ENCODE measurements at places on chromosomes 5 and 9.

GRCh38 chr9:78515108-78515507, 218.2 kb downstream of the PSAT1 start:
- DNase-seq, result no peak

DNA sequence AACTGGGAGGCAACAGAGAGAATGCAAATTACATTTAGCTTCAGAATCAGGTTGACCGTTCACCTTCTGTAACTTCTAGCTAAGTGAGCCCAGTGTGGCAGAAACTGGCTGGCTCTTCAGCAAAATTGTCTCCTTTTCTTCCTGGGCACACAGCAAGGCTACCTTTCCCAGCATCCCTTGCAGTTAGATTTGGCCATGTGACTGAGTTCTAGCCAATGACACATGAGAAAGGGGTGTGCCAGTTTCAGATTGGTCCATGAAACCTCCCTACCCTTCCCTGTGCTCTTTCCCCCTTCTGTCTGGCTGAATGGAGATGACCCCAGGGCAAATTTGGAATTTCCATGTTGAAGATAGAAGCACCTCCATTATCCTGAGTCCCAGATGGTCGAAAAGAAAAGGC, 72.5 kb upstream of the SMIM23 start:
- DNase-seq, result no peak

- DNase-seq, result peak; percentile 17
These were observed 49.5 kb downstream of the TJP2 start for GRCh38 chr9:69223605-69224004.

DNA sequence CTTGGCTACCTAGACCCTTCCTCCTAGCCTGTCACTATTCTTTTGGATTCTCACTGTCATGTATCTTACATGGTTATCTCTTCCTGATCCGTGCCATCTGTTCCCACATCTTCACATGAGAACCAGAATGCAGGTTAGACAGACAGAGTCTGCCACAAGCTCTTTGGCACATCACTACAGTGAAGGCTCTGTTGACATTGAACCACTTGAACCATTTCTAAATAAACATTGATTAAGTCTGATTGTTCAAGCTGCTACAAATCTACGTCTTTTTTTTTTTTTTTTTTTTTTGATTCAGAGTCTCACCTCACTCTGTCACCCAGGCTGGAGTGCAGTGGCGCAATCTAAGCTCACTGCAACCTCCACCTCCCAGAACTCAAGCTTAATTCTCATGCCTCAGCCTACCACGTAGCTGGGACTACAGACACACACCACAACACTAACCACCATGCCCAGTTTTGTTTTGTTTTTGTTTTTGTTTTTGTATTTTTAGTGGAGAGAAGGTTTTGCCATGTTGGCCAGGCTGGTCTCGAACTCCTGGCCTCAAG, 85.1 kb upstream of the LRRTM2 start:
- DNase-seq, result no peak

GRCh38 chr9:6944896-6945295, 187.1 kb downstream of the KDM4C start:
- DNase-seq, result no peak

DNA sequence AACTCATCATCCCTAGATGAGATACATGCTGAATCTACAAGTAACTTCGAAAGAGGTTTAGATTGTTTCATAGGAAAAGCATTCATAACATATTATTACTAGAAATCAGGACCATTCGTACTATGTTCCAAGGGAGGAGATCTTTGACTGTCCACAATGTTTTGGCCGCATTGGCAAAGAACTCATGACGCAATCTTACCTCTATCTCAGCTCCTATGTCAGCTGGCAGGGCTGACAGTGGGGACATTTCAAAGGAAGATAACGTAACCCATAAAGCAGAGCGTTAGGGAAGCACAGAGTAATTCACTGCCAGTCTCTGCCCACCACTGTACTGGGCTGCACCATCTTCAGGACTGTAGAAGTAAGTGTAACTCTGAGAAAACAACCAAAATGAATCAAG, 69.7 kb downstream of the EFNA5 start:
- DNase-seq, result no peak

DNA sequence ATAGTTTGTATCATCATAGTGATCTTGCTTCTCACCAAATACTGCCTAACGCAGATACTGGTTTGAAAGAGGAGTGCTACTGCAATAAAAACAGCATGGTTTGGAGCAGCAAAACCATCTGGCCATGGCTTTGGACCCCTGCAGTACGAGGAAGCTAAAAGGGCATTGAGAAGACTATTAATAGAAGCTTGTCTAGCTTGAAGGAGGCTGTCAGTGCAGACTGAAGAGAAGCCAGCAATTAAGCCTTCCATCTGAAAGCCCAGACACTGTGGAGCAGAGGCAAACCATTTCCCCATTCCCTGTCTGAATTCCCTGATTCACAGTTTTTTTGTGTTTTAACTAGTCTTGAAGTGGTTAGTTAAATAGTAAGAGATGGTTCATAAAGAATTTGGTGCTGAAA, 281.6 kb downstream of the PTPRD start:
- no peak for DNase-seq

GRCh38 chr9:5004481-5004880, 19.4 kb downstream of the JAK2 start:
- DNase-seq, result peak; percentile 20

DNA sequence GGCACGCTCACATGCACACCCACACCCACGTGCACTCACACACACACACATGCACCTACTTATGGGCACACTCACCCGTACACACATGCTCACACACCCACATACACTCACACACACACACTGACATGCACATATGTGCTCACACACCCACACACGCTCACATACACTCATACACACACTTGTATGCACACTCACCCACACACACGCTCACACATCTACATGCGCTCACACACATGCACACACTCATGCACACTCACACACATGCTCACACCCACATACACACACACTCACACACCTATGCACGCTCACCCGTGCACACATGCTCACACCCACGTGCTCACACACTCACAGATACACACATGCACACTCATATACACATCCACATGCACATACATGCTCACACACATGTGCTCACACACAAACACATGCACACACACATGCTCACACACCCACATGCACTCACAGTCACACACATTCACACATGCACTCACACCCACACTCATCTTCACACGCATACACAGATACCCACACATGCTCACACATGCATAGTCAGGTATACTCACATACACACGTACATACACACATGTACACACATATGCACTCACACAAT, 138.3 kb downstream of the OLFM1 start:
- no peak for DNase-seq

DNA sequence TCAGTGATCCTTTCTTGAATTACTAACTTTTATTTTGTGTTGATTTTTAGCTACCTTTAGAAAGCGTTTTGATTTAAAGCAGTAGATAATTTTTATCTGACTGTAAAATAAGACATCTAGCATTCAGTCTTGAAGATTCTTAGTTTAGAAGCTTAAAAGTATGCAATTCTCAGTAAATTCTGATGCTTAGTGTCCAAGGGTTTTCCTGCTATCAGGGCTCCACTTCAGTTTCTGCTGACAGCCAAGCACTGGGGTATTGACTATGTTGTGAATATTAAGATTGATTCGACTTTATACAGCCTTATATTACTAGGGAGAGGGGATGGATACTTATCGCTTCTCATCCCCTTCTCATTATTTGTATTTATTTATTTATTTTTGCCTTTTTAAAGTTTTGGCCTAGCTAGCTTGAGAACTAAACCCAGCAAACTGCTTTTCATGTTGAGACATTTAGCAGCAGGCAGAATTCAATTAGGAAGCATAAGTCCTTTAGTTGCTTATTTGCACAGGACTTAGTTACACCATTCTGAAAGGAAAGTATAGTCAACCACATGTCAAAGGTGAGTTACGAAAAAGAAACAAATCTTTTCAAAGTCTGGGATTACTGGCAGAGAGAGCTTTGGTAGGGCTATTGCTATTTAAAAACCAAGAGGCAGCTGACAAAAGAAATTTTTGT, 2.9 kb downstream of the PBX3 start:
- no peak for DNase-seq

DNA sequence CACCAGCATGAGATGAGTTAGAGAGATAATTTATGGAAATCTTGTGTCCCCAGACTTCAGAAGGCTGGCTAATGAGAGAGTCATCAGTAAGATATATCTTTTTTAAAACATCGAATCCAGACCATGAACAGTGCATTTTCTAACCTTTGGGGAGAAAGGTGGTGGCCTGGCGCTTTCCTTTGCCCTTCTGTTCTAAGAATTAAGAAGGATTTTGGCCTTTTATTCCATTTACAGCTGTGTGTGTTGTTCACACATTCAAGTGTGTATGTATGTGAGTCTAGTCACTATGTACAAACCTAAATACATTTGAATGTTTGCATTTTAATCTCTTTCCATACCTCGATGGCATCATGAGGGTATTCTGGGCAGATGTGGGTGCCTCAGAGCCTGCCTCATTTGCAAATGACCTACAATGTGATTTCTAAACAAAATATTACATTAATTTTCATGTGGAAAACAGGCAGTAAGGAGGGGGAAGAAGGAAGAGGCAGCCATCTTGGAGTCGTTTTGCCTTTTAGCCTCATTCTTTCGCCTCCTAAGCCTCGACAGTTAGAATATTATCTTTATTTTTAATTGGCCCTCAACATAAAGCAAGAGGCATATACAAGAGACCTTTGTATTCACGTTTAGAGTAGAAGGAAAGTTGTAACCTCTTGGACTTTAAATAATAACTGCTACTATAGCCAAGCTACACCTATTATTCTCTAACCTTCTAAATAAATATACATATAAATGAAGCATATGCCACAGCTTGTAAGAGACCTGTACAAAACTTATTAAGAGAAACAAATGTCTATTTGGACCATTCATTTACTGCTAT, 125.3 kb upstream of the TMEM161B start:
- no peak for DNase-seq

DNA sequence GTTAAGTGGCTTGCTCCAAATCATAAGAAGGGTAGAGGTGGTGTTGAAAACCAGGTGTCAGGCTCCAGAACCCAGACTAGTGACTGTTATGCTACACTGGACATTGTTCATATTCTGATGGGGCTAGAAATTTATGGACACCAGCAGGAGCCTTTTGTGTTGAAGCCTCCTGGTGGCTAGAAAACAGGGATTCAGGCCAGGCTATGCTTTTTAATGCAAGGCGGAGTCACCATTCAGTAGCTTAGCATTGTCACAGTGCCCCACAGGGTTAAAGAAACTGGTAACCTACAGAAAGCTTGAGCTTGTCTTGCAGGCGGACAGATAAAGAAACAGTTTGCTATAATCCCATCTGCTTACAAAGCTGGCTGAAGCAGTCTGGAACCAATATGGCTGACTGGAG, 23.0 kb upstream of the GOLM1 start:
- DNase-seq, result no peak

GRCh38 chr9:78243130-78243529, 7.3 kb downstream of the CEP78 start:
- no peak for DNase-seq

DNA sequence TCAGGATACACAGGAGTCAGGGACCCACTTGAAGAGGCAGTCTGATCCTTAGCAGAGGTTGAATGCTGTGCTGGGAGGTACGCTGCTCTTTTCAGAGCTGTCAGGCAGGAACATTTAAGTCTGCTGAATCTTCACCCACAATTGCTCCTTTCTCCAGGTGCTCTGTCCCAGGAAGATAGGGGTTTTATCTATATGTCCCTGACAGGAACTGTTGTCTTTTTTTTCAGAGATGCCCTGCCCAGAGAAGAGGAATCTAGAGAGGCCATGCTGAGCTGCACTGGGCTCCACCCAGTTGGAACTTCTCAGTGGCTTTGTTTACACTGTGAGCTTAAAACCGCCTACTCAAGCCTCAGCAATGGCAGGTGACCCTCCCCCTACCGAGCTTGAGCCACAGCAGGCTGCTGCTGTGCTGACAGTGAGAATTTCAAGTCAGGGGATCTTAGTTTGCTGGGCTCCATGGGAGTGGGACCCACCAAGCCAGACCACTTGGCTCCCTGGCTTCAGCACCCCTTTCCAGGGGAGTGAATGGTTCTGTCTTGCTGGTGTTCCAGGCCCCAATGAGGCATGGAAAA, 169.0 kb downstream of the FBXL17 start:
- no peak for DNase-seq

- DNase-seq, result peak; percentile 79
These were observed 37.4 kb downstream of the PIK3R1 start for GRCh38 chr5:68252673-68253623.

DNA sequence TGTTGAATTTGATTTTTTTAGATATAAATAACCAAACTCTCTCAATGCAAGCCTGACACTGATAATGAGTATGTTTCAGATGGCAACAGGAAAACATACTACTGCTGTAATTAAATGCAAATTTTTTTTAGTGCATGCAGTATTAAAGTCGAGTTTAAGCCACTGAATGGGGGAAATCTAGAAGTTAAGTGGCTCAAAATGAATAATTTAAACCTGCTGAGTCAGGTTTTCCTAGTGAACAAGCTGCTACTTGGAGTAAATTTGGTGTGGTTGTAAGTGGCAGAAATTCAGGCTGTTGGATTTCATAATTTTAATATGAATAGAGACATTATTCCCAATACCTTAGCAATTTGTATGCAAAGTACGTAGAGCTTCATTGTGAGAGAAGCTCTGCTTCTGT, 121.8 kb downstream of the SLF1 start:
- DNase-seq, result no peak

- DNase-seq, result no peak
These were observed 483.6 kb downstream of the GADD45G start for GRCh38 chr9:90088434-90088833.

- peak; percentile 25 for DNase-seq
These were observed 128.3 kb downstream of the GPBP1 start for GRCh38 chr5:57302164-57302563.

- no peak for DNase-seq
These were observed 95.6 kb downstream of the ESM1 start for GRCh38 chr5:54889826-54890225.

DNA sequence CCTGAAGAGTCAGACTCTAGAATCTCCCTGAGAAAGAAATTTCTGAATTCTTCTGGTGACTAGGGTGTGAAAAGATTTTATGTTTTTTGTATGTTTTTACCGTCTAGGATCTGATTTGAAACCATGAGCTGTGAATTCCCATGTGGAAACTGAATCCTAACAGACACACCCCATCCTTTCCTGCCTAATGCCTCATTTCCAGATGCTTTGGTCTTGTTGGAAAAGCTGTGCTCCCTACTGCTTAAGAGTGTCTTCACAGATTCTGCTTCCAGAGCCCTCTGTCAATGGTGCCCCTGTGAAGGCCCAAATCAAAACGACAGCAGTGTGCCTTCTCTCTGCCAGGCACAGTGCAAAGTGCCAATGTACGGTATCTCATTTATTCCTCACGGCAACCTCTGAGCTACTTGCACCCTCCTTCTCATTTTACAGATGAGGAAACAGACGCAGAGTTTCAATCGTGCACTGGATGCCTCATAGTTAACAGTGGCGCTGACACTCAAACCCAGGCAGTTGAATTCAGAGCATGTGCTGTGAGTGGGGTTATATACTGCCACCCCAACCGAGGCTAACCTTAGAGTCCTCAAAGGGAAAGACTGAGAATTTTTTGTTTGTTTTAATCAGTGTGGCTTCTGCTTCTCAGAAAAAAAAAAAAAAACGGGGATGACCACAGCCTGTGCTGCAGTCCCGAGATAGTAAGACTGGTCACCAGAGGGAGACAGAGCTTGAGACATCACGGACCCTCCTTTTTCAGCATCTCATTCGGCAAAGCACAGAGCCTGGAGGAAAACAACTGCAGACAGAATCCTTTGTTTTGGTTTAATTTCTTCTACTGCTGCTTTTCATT, 188.4 kb downstream of the SNCAIP start:
- DNase-seq, result peak; percentile 19
